ENCODE measurements at places on chromosomes 11 and 22.

- no peak for DNase-seq
Measured at GRCh38 chr11:35968386-35969088, 24.7 kb downstream of the LDLRAD3 start.

DNA sequence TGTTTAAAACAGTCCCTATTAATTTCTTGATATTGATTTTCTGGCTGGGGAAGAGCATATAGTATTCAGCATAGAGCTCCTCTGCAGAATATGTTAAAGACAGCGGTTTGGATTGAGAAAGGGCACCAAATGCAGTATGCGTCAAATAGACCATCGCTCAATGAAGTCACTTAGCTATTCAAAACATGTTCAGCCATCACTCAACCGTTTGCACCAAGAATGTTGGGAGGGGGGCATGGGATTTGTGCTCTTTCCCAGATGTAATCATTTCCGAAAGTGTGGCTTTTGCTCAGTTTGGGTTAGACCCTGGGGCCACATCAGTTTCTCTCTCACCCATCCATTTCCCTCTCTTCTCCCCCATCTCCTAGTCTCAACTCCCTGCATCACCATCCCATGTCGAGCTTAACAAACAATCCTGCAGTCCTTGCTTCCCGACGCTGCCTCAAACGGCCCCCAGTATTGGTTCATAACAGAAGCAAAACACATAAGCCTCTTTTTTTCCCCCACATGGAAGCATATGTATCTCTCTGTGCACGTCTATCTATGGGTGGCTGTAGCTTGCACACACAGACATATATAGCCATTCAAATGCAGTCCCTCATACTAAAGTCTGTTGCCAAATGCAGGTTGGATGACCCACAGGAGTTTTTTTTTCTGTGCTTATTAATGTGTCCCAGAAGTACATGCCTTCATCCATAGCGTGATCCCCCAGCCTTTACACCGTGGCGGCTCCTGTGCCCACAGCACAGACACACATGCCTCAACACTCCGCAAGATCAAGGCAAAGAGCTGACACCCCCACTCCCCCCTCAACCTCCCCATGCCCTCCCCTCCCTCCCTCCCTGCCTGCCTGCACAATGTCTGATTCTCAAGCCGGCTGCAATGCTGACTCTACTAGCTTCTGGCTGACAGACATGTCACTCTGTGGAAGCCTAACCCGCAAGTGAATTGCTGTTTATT is 2.6 kb downstream of the CACNG2 start:
- no peak for DNase-seq

DNA sequence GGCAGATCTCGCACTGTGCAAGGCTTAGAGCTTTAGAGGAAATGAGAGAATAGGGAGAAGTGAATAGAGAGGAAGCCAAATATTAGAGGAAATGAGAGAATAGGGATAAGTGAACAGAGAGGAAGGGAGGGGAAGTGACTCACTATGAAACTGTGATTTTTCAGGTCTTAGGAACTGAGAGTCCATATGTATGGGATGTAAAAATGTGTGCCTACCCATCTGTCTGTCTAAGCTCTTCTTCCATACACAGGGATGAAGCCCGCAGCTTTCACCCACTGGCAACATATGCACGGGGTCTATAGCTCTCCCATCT is 6.4 kb upstream of the CCDC86 start:
- no peak for DNase-seq

DNA sequence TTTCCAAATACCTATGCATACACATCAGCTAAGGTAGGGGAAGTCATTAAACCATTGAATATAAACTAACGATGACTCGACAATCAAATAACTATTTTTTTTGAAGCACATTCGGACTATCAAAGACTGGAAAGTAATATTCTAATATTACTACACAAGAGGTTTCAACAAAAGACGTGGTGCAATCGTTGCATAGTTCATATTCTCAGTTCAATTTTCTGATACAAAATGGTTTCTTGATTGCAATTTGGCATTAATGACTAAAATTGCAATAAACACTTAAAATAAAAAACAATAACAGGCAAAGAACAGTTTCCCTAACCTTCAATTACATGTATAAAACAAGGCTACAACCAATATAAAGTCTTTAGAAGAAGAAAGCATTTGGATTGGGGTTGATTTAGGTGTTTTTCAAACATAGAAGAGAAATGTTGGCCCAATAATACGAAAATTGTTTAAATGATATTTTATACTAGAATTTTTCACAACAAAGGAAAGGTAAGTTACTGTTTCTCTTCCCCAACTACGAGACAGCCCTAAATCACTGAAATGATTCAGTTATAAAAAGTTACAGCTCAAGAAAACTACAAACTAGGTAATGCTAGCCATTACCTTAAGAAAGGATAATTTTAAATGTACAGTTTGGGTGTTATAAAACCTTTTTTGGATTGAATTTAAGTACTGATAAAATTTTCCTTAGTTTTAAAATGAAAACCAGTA is 17.6 kb downstream of the BLID start:
- DNase-seq, result no peak

DNA sequence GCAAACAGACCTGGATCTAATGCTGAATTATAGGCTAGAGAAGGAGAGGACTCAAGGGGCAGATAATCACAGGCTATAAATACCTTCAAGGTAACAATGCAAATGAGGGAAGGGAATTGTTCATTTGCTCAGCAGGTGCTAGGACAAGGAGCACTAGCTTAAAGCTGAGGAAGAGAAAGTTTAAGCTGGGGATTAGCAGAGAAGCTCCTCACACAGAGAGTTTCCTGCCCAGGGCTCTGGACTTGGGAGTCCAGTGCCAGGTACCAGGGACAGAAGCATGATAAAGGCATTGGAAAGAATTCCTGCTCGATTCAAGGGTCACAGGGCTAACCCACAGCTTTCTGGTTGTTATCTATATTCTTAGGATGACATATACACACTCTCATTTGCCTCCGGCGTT is 509.9 kb downstream of the NTM start:
- no peak for DNase-seq

- no peak for DNase-seq
Measured at GRCh38 chr11:88301488-88302140, 35.9 kb downstream of the CTSC start.

DNA sequence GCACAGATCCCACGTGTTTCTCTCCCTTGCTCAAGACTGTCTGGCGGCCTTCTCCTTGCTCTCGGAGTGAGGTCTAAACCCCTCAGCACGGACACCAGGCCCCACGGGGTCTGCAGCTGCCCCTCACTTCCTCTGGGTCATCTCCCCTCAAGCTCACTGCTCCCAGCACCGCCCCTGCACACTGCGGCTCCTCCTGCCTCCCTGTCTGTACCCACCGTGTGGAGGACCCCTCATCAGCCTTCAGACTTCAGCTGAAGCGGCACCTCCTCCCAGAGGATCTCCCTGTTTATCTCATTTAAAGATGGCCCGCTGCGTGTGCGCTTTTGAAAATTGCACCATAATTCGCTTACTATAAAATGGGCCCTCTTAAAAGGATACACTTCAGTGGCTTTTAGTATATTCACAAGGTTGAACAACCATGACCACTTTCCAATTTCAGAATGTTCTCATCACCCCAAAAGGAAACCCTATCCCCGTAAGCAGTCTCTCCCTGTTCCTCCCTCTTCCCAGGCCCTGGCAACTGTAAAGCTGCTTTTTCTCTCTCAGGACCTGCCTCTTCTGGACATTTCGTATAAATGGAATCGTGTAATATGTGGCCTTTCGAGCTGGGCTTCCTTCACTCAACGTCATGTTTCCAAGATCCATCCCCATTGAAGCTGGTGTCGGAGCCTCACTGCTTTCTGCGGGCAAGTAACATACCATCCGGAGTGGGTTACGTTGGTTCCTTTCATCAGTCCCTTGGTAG is 14.4 kb upstream of the TPCN2 start:
- no peak for DNase-seq

DNA sequence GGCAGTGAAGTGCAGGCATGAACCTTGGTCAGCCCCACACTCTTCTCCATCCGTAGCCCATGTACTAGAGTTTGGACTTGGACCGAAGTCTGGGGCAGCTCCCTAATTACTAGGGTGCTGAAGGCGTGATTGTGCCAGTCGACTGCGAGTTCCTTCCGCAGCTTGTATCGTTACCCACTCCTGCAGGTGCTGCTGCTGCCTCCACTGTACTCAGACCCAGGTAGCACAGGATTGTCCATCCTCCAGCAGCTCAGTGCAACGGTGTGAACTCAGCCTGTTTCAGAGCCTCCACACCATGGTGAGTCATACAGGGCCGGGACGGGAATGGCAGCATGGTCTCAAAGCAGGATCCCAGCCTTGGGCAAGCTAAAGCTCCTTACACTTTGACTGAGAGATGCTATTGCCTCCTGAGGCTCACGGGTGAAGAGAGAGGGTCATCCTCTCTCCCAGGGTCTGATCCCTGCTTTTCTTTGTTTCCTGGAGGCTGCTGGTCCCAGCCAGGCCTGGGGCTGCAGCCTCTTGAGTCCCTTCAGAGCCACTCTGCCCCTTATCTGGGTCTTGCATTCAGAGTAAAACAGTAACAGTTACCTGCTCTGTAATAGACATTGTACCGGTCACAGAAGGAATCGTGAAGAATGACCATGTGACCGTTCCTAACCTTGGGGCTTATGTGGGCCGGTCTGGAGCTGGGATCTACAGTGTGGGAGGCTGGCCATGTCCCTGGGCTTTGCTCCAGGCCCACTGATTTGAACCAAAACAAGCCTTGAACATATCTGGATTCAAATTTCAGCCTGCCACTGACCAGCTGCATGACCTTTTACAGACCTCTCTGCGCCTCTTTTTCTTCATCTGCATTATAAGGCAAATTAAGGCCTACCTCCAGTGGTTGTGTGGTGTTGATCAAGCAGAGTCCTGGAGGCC is 1.7 kb downstream of the TKFC start:
- DNase-seq, result no peak

DNA sequence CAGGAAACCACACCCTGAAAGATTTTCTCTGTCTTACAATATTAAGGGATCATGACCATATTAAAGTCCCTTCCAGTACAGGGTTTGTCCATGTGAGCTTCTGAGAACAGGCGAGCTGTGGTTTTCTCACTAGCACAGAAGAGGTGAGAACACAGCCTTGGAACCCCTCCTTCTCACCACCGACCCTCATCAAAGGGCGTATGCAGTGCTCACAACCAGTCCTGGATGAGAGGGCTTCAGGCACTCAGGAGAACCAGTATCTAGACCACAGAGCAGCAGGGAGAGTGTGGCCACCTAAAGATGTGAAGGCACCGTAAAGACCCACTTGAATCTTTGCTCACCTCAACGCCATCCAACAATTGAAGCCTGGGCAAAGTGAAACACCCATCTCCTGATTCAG is 397.0 kb downstream of the ETS1 start:
- DNase-seq, result no peak

GRCh38 chr11:15585602-15586331 is 471.0 kb downstream of the INSC start:
- DNase-seq, result no peak

Data from NCI-H2029 (cell line).